ENCODE measurements at places on chromosomes 16 and 17. TPM values are rescaled to one million over a fixed set of nuclear protein-coding genes. Genes with fewer than 3 reads are reported as not detected.
A peak's percentile ranks its signal among the peaks of the same experiment; 100 is the strongest.

- H3K27ac ChIP-seq = peak overlapping the region; percentile 93
- DNase-seq = no peak
- H3K4me1 ChIP-seq = peaks cover 23% of the 10 kb centered on the region
- H3K36me3 ChIP-seq = no peaks in the 10 kb centered on the region
Measured at GRCh38 chr17:59002848-59003247, 103.8 kb downstream of the TRIM37 start.

DNA sequence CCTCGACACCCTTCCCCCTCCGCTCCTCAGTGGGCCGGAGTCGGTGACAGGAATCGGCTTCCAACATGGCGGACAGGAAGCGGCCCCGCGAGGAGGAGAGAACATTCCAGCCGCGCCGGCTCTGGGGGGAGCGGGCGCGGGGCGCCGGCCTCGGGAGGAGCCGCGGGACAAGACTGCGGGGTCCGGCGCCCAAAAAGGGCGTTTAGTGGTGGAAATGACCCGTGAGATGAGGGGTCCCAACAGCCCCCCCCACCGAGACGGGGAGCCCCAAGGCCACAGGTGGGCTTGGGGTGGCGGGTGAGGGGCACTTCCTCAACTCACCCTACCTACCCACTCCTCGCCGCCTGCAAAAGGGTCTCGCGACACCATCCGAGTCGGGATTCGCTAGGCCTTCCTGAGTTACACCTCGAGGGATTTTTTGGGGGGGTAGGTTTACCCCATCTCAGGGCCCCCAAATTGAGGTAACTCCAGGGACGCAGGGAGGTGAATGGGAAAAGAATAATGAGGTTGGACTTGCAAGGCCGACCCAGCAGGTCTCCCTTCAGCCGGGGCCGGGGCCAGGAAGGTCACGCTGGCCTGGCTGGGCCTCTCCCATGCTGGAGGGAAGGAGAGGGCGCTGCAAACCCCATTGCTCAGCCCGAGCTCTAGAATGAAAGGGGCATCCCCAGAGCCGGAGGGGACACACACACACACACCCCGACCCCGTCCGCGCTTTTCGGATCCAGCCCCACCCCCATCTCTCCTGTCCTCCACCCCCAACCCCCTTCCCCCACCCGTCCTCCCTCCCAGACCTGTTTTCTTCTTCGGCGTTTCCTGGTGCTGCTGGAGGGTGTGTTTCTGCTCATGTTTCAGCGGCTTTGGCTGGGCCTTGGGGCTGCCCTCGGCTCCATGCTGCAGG lies 707 bp downstream of the NUFIP2 start:
- H3K4me1 ChIP-seq = peaks cover 38% of the 10 kb centered on the region
- H3K4me3 ChIP-seq = peak overlapping the region; percentile 95
- H3K27me3 ChIP-seq = no peaks in the 10 kb centered on the region
- H3K36me3 ChIP-seq = peaks cover 18% of the 10 kb centered on the region
- peak; percentile 74 for DNase-seq
- H3K27ac ChIP-seq = peak overlapping the region; percentile 94

- no peak overlapping the region for H3K27ac ChIP-seq
- H3K4me1 ChIP-seq = peaks cover 21% of the 10 kb centered on the region
- H3K4me3 ChIP-seq = no peak overlapping the region
- DNase-seq = peak; percentile 50
Measured at GRCh38 chr17:76122431-76123190, 18.4 kb downstream of the FOXJ1 start.

DNA sequence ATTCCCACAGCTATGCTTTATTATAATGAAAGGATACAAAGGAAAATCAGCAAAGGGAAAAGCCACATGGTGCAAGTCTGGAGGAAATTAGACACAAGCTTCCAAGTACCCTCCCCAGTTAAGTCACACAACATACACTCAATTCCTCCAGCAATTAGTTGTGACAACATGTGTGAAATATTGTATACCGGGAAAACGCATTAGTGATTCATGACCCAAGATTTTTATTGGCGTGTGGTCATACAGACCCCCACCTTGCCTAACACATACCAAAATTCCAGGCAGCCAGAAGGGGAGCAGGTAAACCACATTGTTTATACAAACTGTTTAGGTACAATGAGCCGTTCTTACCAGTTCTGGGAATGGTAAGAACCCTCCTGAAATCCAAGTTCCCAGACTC lies 160.6 kb downstream of the CYB561 start:
- no peaks in the 10 kb centered on the region for H3K27me3 ChIP-seq
- H3K36me3 ChIP-seq = no peaks in the 10 kb centered on the region
- DNase-seq = no peak
- no peak overlapping the region for H3K4me3 ChIP-seq

- H3K27me3 ChIP-seq = peaks cover 55% of the 10 kb centered on the region
- no peak overlapping the region for H3K4me3 ChIP-seq
- H3K36me3 ChIP-seq = no peaks in the 10 kb centered on the region
Measured at GRCh38 chr17:4505187-4505586, 6.5 kb downstream of the SPNS2 start.

DNA sequence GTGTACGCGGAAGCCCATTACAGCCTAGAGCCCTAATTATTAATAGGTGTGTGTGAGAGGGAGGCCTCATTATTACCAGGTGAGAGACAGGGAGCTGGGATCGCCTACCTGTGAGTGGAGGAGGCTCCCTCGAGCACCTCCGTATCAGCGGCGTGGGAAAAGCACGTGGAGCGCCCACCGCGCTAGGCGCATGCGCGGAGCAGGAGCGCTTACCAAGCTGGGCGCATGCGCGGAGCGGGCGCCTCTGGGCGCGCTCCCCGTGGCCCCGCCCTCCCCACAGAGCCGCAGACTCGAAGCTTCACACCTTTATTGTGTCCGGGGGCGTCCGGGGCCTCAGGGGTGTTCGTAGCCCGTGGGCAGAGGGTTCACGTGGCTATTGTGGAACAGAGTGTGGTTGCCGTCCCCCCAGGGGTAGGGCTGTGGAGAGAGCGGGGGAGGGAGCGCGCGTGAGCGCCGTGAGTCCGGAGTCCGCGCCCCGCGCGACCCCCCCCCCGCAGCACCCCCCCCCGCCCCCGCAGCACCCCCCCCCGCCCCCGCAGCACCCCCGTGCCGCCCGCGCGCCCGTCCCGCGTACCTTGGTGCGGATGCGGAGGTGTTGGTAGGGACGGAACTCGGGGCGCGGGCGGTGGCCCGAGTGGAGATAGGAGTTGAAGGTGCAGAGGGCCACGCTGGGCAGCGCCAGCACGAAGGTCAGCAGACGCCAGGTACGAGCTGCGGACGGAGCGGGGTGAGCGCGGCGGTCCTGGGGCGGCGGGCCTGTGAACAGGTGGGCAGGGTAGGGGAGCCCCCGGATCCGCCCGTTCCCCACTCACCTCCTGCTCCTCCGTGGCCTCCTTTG lies 500 bp downstream of the COX6A2 start:
- no peaks in the 10 kb centered on the region for H3K36me3 ChIP-seq
- H3K4me1 ChIP-seq = peaks cover 3% of the 10 kb centered on the region
- peak; percentile 72 for DNase-seq
- H3K27ac ChIP-seq = no peak overlapping the region
- H3K4me3 ChIP-seq = peak overlapping the region; percentile 11

DNA sequence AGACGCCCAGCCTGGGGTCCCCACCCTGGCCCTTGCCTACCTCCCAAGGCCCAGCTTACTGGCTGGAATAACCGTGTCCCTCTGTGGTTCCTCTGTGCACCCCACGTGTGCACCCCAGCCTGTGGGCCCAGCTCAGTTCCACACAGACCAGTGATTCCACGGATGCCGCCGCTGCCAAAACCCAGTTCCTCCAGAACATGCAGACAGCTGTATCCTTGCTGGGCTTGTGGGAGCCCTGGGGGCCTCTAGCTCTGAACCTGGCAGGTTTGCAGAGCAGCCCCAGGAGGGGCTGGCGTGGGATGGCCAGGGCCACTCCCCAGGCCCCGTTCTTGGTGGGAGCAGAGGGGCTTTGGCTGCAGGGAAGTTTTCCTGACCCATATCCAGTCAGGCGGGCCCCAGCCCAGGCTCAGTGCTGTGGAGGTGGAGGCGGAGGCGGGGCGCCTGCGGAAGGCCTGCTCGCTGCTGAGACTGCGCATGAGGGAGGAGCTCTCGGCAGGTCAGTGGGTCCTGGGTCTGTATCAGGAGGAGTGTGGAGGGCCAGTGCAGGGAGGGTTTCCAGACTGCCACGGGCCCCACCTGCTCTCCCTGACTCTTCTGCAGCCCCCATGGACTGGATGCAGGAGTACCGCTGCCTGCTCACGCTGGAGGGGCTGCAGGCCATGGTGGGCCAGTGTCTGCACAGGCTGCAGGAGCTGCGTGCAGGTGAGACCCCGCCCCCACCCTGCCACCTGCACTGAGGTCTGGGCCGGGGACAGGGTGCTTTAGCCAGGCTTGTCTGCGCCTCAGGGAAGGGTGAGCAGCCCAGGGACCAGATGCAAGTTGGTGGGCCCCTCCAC lies 2.3 kb downstream of the TEDC2 start:
- H3K4me3 ChIP-seq = no peak overlapping the region
- no peaks in the 10 kb centered on the region for H3K36me3 ChIP-seq
- H3K27me3 ChIP-seq = no peaks in the 10 kb centered on the region

DNA sequence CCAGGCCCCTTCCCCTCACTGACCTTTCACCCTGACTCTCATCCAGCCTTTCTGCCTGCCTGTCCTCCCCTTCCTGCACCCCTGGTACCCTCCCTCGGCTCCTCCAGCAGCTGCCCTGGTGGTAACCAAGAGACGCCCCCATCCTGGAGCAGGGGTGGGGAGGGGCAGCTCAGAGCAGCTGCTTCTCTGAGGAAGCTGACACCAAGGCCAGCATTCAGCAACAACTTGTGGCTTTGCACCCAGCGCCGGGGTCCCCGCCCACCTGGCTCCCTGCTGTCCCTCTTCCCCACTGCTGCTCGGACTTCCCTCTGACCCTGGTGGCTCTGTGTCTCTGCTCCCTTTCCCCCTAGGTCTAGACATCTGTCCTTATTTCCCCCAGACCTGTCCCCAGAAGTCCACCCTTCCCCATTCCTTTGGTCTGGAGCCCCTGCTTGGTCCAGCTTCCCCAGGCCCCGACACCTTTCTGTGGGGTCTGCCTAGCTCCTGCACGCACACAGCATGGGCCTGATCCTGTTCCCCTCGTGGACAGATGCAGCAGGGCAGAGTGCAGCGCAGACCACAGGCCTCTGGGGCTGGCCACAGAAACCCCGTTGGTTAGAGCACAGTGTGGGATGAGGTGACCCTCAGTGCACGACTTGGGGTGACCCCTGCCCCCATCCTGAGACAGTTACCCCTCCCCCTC lies 1.2 kb upstream of the ATP2A1 start:
- H3K4me3 ChIP-seq = no peak overlapping the region
- H3K27ac ChIP-seq = no peak overlapping the region

GRCh38 chr17:9798724-9799123 lies 7.3 kb upstream of the DHRS7C start:
- H3K4me1 ChIP-seq = no peaks in the 10 kb centered on the region
- no peak for DNase-seq
- no peak overlapping the region for H3K27ac ChIP-seq
- no peak overlapping the region for H3K4me3 ChIP-seq
- H3K27me3 ChIP-seq = no peaks in the 10 kb centered on the region

Gene NUP93
- 64.6 TPM for total RNA-seq

Gene TEKT1
- total RNA-seq = not detected

Gene ALKBH5
- total RNA-seq = 103 TPM

Data from B cell (primary cell).